ENCODE measurements at places on chromosomes 16 and 17.

GRCh38 chr17:78658281-78658785, 81.1 kb upstream of the DNAH17 start:
- DNase-seq = peak; percentile 50

- peak; percentile 87 for DNase-seq
These were observed 45.8 kb downstream of the STAT3 start for GRCh38 chr17:42342242-42343008.

DNA sequence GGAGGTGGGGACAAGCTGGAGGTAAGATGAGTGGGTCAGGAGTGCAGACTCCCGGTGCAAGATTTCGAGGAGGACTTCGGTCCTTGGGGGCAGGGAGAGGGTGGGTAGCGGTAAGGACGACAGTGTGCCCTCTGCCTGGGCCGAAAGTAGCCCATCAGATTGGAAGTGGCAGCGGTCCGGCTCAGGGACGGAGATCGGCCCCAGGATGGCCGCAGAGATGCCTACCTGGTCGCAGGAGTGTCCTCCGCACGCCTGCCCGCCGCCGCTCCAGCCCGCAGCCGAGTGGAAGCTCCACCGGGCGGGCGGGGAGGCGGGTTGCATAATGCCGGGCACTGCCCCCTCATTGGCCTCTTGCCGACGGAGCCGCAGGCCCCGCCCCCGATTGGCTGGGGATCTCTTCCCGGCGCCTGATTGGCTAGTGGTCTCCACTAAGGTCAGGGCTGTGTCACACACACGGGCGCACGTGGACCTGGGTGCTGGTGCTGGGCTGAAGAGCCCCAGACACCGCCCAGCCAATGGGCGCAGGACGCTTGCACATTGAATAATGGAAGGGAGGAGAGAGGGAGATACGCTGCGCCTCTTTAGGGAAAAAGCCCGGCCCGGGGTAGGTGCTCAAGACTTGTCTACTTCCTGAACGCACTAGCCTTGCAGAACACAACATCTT, at the start of gene PER1:
TSS of gene PER1 (minus strand) at position 293 of the 664 bp plus-strand sequence. CDS start 1,698 bp downstream, outside the sequence.
- DNase-seq = peak; percentile 86

DNA sequence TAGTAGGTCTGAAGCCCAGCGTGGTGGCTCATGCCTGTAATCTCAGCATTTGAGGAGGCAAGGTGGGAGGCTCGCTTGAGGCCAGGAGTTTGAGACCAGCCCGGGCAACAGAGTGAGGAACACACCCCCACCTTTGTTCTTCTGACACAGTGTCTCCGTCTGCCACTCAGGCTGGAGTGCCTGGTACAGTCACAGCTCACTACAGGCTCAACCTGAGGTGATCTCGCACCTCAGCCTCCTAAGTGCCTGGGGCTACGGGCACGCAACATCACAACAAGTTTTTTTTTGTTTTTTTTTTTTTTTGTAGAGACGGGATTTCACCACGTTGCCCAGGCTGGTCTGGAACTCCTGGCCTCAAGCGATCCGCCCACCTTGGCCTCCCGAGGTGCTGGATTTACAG, 6.7 kb upstream of the TLCD3A start:
- no peak for DNase-seq

DNA sequence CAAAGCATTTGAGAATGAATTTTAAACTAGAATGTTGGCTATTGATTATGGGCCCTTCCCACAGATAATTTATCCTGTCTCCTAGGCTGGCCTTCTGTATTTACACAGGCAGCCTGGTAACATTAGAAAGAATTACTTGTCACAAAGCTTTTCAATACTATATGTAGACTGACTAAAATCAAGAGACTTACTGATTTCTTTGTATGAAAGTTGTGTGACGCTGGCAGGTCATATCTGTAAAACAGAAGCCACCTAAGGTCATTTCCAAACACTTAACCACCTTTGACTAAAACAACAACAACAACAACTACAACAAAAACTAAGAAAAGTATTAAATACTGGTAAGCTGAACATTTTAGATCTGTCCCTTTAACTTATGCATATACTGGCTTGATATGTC, 329.0 kb upstream of the TBX2 start:
- no peak for DNase-seq

GRCh38 chr17:20313891-20314290, 153.4 kb downstream of the LGALS9B start:
- DNase-seq = no peak

- DNase-seq = peak; percentile 15
These were observed 87.1 kb downstream of the USP22 start for GRCh38 chr17:20955427-20956323.

DNA sequence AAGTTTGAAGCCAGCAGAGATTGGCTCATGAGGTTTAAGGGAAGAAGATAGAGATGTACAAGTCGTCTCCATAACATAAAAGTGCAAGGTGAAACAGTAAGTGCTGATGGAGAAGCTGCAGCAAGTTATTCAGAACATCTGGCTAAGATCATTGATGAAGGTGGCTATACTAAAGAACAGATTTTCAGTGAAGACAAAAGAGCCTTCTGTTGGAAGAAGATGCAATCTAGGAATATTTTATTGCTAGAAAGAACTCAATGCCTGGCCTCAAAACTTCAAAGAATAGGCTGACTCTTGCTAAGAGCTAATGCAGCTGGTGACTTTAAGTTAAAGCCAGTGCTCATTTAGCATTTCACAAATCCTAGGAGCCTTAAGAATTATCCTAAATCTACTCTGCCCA, 26.0 kb downstream of the CCL4 start:
- no peak for DNase-seq

- DNase-seq = no peak
These were observed 263.0 kb upstream of the RPL38 start for GRCh38 chr17:73940511-73940910.

- no peak for DNase-seq
These were observed 373.4 kb downstream of the CNTNAP4 start for GRCh38 chr16:76650582-76650981.

DNA sequence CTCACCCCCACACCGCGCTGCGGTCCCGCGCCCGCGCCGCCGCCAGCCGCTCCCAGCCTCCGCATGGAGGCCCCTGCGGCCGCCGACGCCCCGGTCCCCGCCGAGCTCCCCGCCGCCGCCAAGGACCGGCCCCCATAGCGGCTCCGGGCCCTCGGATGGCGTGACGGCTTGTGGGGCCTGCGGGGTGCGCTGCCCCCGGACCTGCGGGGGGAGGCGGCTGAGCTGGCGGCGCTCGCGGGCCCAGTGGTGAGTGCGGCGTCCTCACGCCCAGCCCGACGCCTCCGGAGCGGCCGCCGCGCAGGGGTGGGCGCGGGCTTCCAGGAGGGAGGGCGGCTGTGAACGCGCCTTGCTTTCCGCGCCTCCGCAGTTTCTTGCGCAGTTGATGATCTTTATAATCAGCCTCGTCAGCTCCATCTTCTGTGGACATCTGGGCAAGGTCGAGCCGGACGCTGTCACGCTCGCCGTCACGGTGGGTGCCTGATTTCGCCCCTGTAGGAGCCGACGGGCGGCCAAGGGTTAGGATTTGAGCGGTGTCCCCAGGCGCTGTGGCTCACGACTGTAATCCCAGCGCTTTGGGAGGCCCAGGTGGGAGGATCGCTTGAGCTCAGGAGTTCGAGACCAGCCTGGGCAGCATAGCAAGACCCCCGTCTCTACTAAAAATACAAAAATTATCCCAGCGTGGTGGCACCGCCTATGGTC, 46.4 kb downstream of the SLC47A1 start:
- no peak for DNase-seq

GRCh38 chr16:74321356-74321755, 24.7 kb downstream of the PSMD7 start:
- DNase-seq = no peak

DNA sequence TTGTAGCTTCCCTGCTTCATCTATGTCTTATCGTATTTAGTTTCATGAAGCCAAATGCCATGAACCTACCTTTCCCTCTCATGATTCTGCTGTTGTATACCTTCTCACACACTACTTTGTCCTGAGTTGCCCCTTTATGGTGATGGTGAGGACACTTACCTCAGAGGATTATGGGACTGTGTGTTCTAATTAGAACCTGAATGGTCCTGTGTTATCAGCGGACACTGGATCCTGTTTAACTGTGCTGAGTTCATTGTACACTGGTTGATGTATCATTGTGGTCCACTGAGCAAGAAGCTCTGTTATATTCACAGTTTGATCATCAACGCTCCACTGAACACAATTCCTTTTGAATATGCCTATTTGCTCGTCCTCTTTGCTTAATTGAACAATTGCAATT, 343.0 kb downstream of the RBFOX1 start:
- no peak for DNase-seq
